ENCODE measurements at places on chromosomes 6 and 20.

DNA sequence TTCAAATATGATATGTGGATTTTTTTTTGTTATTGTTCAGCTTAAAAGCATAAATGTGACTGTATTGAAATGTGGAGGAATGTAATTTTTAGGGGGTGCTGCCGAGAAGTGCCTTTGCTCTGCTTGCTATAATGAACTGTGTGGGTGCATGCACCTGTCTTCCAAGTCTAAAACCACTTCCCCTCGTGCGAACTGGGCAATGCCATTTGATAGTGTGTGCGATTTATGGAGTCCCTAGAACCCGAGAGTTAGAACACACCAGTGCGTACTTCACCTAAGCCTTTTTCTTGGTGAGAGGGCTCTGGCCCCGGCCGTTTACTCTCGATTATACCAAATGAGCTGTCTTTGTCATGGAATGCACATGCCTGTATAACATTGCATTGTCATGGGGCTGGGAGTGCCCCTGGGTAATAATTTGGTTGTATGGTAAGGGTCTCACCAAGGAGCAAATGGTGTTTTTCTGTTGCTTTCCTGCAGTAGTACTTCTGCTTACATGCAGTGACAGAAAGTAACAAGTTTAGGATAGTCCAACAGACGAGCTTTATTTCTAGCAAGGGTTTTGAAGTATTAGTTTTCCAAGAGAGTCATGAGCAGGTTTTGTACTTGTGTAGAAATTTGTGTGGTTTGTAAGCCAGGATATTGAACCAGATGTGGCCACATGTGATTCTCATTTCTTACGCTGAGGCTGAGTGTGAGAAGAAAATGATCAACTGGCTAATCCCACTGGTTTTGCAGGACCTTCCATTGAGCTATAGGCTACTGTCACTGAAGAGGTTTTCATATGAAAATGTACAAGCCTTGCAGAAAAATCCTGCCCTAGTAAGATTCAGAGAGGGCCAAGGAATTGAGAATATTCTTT lies 172.4 kb downstream of the DTNBP1 start:
- no peak for DNase-seq

GRCh38 chr20:13202565-13202964 lies 18.5 kb upstream of the ISM1 start:
- DNase-seq, result no peak

- no peak for DNase-seq
Observed at GRCh38 chr6:168232989-168233874, 86.3 kb downstream of the DACT2 start.

- DNase-seq, result no peak
Observed at GRCh38 chr20:51831866-51832265, 29.5 kb upstream of the SALL4 start.

- DNase-seq, result no peak
Observed at GRCh38 chr6:106882601-106883518, 91.7 kb downstream of the CD24 start.

DNA sequence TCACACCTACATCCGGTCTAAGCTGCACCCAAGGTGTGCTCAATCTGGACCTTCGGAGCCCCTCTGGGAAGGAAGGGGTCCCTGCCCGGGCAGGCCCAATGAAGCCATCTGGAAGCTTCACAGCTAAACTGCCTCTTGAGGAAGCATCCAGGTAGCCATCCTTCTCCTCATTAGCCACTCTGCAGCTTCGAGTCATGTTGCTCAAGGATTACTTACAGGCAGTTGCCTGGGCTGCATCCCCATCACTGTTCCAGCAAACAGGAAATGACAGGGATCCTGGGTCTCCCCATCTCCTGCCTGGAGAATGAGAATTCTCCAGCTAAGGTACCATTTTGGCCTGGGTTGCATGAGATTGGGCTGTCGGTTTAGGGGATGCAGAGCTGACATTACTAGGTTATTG lies 91.7 kb downstream of the ERMARD start:
- no peak for DNase-seq

GRCh38 chr20:8361006-8361652 lies 229.1 kb downstream of the PLCB1 start:
- no peak for DNase-seq

- no peak for DNase-seq
Observed at GRCh38 chr6:136401749-136402148, 112.1 kb upstream of the BCLAF1 start.

DNA sequence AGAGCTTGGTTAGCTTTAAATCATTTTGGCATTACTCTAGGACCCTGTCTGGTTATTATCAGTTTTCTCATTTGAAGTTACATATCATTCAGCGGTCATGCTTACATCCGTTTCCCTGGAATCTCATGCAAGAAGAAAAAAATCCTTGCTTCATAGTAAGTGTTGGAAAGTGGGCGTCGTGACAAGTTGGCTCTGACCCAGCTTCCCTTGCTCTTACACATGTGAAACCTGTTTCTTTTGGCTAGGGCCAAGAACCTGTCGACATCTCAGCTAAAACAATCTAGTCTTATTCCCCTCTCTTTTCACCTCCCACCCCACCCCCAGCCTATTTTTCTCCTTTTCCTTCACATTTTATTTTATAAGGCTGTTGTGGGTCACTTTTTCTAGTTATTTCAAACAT lies 45.5 kb downstream of the ANKS1A start:
- no peak for DNase-seq

DNA sequence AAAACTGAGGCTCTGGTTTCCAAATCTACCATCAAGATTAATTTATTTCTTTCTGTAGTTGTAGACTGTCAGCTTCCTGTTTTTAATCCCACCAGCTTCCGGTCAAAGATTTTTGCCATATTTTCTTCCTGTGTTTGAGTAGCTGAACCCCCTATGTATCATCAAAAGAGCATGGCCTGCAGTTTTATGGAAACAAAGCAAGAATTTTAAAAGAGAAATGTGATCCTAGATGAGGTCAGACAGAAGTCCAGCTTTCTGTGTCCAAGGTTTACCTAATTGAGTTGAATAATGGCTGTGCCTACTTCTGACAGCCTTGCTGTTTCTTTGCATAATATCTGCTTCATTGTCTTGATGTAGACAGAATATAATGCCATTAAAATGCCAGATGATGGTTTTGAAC lies 163.7 kb downstream of the CARMIL1 start:
- no peak for DNase-seq

- no peak for DNase-seq
Observed at GRCh38 chr6:129359811-129360681, 349.9 kb downstream of the ARHGAP18 start.

GRCh38 chr6:11669696-11670095 lies 108.9 kb downstream of the ADTRP start:
- no peak for DNase-seq

DNA sequence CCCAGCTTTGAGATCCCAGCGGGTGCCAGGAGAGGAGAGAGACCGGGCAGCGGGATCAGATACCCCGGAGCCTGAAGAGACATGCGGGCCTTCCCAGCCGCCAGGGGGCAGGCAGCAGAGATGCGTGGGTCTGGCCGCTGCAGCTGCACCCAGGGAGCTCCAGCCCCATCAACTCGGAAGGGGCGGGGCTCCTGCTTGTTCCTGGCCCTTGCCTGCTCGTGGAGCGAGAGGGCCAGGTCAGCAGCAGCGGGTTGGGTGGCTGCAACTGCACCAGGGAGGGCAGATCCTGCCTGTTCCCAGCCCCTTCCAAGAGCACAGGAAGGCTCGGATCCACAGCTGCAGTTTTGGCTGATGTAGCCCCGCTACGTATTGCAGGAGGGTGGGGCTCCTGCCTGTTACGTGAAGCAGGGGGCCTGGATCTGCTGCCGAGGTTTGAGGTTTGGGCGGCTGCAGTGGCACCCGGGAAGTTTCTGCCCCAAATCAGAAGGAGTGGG lies 532.8 kb downstream of the RFPL4B start:
- DNase-seq, result no peak

GRCh38 chr6:1607516-1608221 lies 2.0 kb upstream of the FOXC1 start:
- DNase-seq, result no peak

DNA sequence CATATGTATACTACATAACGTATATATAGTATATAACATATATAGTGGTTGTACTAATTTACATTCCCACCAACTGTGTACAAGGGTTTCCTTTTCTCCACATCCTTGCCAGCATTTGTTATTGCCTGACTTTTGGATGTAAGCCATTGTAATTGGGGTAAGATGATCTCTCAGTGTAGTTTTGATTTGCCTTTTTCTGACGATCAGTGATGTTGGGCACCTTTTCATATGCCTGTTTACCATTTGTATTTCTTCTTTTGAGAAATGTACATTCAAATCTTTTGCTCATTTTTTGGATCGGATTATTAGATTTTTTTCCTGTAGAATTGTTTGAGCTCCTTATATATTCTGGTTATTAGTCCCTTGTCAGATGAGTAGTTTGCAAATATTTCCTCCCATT lies 11.4 kb downstream of the SYNJ2 start:
- no peak for DNase-seq

- no peak for DNase-seq
Observed at GRCh38 chr6:43860285-43860684, 90.3 kb downstream of the VEGFA start.

DNA sequence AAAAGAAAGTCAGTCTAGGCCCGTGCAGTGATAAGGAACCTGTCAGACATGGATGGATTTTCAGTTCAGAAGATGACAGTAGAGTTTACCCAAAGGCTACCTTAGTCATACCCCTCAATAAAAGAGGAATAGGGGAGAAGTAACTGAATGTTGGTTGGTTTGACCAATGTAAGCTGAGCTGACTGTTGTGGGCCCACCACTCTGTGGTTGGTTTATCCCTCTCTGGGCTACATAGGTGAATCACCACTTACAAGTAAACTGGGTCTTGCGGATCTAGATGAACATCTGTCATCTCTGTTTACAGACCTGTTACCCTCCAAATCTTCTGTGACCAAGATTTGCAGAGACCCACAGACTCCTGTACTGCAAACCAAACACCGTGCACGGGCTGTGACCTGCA lies 37.2 kb upstream of the MYLK2 start:
- no peak for DNase-seq

All from bone marrow (tissue), 2 donors.